ENCODE measurements at places on chromosomes 2 and 18.
A peak's percentile ranks its signal among the peaks of the same experiment; 100 is the strongest.

GRCh38 chr2:26640781-26641564, at the start of gene CIB4:
Gene CIB4, minus strand, starts transcription at chr2:26641366. Its CDS starts 52 bp downstream, at chr2:26641314.
- H3K4me1 ChIP-seq = peaks cover 5% of the 10 kb centered on the region
- H3K36me3 ChIP-seq = no peaks in the 10 kb centered on the region
- DNase-seq = no peak
- H3K4me3 ChIP-seq = no peak within 1 kb of the TSS
- H3K27ac ChIP-seq = no peak within 1 kb of the TSS
- peaks cover 6% of the 10 kb centered on the region for H3K27me3 ChIP-seq

GRCh38 chr2:134690629-134691215, 28.1 kb downstream of the TMEM163 start:
- no peaks in the 10 kb centered on the region for H3K36me3 ChIP-seq
- H3K27me3 ChIP-seq = no peaks in the 10 kb centered on the region
- DNase-seq = no peak
- H3K4me3 ChIP-seq = no peak overlapping the region
- H3K4me1 ChIP-seq = no peaks in the 10 kb centered on the region
- H3K27ac ChIP-seq = no peak overlapping the region

DNA sequence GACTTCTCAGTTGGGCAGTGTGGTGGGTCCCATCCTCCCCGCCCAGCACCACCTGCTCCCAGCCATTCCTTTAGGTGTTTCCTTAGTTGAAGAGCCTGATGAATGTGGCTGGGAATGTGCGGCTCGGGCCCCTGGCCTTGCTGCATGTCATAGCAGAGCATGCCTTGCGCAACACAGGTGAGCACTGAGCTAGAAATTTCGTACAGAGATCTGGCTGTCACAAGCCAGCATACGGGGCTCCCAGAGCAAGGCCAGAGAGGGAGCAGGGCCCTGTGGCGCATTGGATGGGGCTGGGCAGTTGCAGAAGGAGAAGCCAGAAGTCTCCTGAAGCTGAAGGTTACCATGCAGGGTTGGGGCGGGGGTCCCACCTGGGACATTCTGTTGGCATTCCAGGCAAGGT, 129.7 kb downstream of the WDSUB1 start:
- no peak overlapping the region for H3K4me3 ChIP-seq
- H3K4me1 ChIP-seq = peaks cover 50% of the 10 kb centered on the region
- no peaks in the 10 kb centered on the region for H3K36me3 ChIP-seq

DNA sequence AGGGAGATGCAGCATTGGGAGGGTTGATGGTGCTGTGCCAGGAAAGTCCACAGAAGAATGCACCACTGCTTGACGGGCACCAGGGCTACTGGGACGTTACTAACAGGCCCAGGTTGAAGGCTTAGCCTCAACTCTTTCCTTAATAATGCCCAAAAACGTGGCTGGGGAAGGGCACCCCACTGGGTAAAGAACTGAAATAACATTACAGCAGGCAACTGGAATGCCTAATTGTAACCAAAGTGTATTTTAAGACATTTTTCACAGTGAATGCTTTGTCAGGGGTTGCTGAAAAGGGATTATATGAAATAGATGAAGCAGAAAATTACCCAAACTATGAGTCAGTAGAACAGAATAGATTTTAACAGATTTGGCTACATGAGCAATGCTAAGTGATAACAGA, 191.3 kb downstream of the CMPK2 start:
- H3K27me3 ChIP-seq = no peaks in the 10 kb centered on the region
- no peak overlapping the region for H3K27ac ChIP-seq
- no peaks in the 10 kb centered on the region for H3K4me1 ChIP-seq
- no peak for DNase-seq

DNA sequence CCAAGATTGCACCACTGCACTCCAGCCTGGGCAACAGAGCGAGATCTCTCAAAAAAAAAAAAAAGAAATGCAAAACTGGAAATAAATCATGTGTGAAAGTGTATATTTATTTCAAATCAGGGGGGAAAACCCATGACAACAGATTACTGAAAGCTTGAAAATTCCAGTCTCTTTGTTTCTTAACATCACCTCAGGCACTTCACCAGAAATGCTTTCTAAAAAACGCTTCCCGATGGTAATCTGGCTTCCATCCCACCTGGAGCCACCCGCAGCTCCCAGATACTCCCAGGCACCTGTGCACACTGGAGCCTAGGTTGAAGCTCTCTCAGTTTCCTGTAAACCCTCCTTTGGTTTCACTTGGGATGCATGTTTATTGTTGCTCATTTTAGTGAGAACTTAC, 7.2 kb upstream of the ITGB6 start:
- no peak overlapping the region for H3K4me3 ChIP-seq
- no peaks in the 10 kb centered on the region for H3K36me3 ChIP-seq
- peak overlapping the region; percentile 61 for H3K27ac ChIP-seq
- no peak for DNase-seq
- no peaks in the 10 kb centered on the region for H3K27me3 ChIP-seq
- H3K4me1 ChIP-seq = peaks cover 11% of the 10 kb centered on the region

GRCh38 chr2:68715353-68716041, 19.1 kb upstream of the ARHGAP25 start:
- no peak overlapping the region for H3K4me3 ChIP-seq
- H3K36me3 ChIP-seq = no peaks in the 10 kb centered on the region
- peak; percentile 45 for DNase-seq

DNA sequence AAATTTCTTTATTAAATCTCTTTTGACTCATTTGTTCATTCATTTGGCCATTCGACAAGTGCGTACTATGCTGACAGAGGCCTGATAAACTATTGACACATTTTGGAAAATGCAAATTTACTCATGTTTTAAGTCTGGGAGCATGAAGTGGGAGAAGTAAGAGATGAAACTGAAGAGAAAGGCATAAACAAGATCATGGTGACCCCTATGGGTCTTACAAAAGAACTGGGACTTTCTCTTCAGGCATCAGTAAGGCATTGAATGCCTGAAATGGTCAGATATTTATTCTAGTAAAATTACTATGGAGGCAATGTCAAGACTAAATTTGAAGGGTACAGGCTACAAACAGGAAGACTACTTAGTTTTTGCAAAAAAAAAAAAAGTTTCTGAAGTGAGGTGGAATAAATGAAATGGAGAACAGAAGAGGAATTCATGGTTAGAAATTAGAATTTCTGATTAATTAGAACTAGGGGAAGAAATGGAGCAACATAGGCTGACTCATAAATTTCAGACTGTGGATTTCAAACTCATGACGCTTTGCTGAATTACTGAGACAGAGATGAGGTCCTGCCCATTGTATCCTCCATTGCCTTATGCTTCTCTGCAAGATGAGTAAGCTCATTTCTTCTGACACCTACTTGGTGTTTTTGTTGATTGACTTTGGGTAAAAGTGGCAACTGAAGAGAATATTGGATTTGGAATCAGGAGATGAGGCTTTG, 32.7 kb downstream of the VSNL1 start:
- no peaks in the 10 kb centered on the region for H3K4me1 ChIP-seq
- H3K4me3 ChIP-seq = no peak overlapping the region
- H3K27me3 ChIP-seq = no peaks in the 10 kb centered on the region
- DNase-seq = no peak

DNA sequence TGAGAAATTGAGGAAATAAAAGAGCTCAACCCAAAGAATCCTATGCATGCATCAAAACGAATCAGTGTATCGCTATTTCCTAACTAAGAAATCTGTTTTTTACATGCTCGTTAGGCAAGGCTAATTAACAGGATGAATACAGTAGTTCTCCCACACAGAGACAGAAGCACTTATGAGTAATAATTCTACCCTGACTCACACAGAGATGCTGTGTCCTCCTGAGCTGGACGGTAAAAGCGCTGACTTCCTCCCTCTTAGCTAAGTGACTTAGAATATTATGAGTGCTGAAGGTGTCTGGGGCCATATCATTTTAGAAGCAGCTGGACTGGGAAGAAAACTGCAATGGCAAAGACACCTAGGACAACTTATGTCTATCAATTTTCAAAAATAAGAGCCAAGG, 18.5 kb downstream of the PLEKHM3 start:
- no peaks in the 10 kb centered on the region for H3K36me3 ChIP-seq
- no peak for DNase-seq
- no peak overlapping the region for H3K4me3 ChIP-seq
- H3K4me1 ChIP-seq = peaks cover 13% of the 10 kb centered on the region
- H3K27ac ChIP-seq = no peak overlapping the region
- no peaks in the 10 kb centered on the region for H3K27me3 ChIP-seq

- no peak overlapping the region for H3K27ac ChIP-seq
- H3K36me3 ChIP-seq = no peaks in the 10 kb centered on the region
- no peak for DNase-seq
- H3K4me3 ChIP-seq = no peak overlapping the region
Observed at GRCh38 chr2:240840435-240841060, 20.5 kb upstream of the KIF1A start.

DNA sequence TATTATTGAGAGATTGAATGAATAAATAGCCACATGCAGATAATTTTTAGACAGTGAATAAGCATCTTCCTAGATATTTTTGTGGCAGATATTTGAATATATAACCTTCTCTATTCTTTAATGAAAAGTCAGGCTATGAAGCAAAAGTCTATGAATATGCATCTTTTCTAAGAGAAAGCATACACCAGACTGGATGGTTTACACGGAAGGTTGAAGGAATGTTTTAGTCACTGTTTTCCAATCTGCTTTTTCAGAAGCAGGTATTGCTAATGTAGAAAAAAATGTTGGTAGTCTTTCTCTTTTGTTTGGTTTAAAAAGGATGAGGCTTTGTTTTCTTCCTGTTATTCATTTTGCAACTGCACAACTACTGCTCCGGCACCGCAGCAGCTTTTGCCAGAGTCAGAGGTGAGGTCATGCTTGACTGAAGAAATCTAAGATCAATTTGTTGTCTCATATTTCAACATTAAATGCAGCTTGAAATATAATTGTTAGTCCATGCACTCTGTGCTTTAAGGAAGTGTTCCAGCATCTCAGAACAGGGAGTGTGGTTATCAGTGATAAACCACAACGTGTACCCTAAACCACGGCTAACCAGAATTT, 1540.8 kb upstream of the PIK3C3 start:
- H3K27ac ChIP-seq = no peak overlapping the region
- no peaks in the 10 kb centered on the region for H3K4me1 ChIP-seq
- no peak overlapping the region for H3K4me3 ChIP-seq
- no peaks in the 10 kb centered on the region for H3K36me3 ChIP-seq
- no peak for DNase-seq

- no peak overlapping the region for H3K4me3 ChIP-seq
- H3K27ac ChIP-seq = no peak overlapping the region
- no peaks in the 10 kb centered on the region for H3K4me1 ChIP-seq
- no peaks in the 10 kb centered on the region for H3K27me3 ChIP-seq
- no peaks in the 10 kb centered on the region for H3K36me3 ChIP-seq
Observed at GRCh38 chr18:10410472-10411308, 43.7 kb upstream of the APCDD1 start.

DNA sequence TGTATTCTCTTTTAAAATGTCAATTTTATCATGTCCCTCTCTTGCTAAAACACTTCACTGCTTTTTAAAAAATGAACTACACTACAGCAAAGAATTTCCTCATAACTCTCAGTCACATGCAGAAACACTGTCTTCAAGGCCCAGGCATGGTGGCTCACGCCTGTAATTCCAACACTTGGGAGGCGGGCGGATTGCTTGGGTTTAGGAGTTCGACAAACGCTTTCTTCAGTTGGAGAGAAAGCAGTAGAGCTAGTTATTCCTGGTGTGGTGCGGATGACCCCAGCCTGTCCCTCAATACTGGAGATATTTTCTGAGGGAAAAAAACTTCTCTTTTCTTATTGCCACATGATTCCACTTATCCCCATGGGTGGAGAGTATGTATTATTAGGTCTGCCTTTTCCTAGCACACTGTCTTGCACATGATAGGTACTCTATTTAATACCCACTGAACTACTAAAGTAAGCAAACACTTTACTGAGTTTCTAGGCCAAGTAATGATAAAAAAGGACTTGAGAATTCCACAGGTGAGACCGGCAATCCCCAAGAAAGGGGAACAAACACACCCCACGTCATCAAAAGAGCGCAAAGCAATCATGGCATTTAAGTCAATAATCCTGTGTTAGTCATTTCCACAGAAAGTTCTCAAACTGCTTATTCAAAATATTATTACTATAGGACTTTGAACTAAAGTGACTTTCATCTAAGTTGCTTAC, 77.1 kb downstream of the SPIRE1 start:
- no peaks in the 10 kb centered on the region for H3K27me3 ChIP-seq
- no peaks in the 10 kb centered on the region for H3K36me3 ChIP-seq
- peak overlapping the region; percentile 55 for H3K27ac ChIP-seq

GRCh38 chr18:62809900-62810299, 94.6 kb downstream of the PHLPP1 start:
- H3K4me3 ChIP-seq = no peak overlapping the region
- H3K36me3 ChIP-seq = no peaks in the 10 kb centered on the region
- no peak overlapping the region for H3K27ac ChIP-seq
- DNase-seq = no peak
- no peaks in the 10 kb centered on the region for H3K27me3 ChIP-seq
- no peaks in the 10 kb centered on the region for H3K4me1 ChIP-seq

DNA sequence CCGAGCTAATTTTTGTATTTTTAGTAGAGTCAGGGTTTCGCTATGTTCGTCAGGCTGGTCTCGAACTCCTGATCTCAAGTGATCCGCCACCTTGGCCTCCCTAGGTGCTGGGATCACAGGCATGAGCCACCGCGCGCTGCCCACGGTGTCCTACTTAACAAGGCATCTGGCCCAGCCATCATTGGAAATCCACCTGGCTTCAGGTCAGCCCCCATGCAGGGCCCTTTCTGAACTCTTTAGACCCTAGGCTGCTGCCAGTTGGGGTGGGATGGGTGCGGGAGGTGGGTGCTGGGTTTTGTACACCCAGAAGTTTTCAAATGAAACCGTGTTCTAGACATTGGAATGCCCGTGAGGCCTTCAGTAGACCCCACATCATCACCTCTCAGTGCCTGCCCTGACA, 26.6 kb upstream of the NT5DC4 start:
- H3K27me3 ChIP-seq = no peaks in the 10 kb centered on the region
- H3K4me1 ChIP-seq = no peaks in the 10 kb centered on the region
- DNase-seq = no peak
